T-helper 2 cell treated with Interferon-gamma antibody and Interleukin-4, amounts not matched to agents 5 μg/mL and 100 μg/mL, for 36 hours (primary cell): ENCODE measurements at places on chromosomes 1 and 21.

- no peaks in the 10 kb centered on the region for H3K27me3 ChIP-seq
- no peak for DNase-seq
- no peaks in the 10 kb centered on the region for H3K4me1 ChIP-seq
- no peaks in the 10 kb centered on the region for H3K36me3 ChIP-seq
- no peak overlapping the region for H3K4me3 ChIP-seq
These were observed 38.0 kb upstream of the RASAL2 start for GRCh38 chr1:178055779-178056471.

- peaks cover 3% of the 10 kb centered on the region for H3K27me3 ChIP-seq
- no peak overlapping the region for H3K4me3 ChIP-seq
- peaks cover 13% of the 10 kb centered on the region for H3K4me1 ChIP-seq
These were observed 95.9 kb downstream of the HIVEP3 start for GRCh38 chr1:41822866-41823265.

DNA sequence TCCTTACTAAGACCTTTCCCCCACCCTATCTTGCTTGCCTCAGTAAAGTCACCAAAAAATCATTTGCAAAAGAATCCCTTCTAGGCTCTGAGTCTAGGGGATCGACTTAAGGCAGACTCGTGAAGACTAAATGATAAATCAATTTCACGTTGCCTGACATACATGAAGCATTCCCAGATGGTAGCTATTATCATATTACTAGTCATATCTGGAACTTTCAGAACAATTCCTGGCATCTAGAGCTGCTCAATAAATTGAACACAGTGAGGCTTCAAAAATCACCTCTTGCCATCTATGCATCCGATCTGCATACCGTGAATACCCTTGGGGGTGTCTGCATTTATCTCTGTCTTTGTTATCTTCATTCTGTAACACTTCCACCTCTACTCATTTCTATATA, 49.6 kb upstream of the DAB1 start:
- no peak for DNase-seq
- no peak overlapping the region for H3K4me3 ChIP-seq
- H3K27ac ChIP-seq = no peak overlapping the region

GRCh38 chr1:92476071-92476631, 10.6 kb downstream of the GFI1 start:
- peaks cover 70% of the 10 kb centered on the region for H3K4me1 ChIP-seq
- H3K4me3 ChIP-seq = peak overlapping the region; percentile 80
- H3K27ac ChIP-seq = peak overlapping the region; percentile 85
- peaks cover 86% of the 10 kb centered on the region for H3K36me3 ChIP-seq
- H3K27me3 ChIP-seq = no peaks in the 10 kb centered on the region
- peak; percentile 65 for DNase-seq

- H3K4me1 ChIP-seq = no peaks in the 10 kb centered on the region
- no peak overlapping the region for H3K27ac ChIP-seq
- no peaks in the 10 kb centered on the region for H3K27me3 ChIP-seq
- DNase-seq = no peak
- H3K4me3 ChIP-seq = no peak overlapping the region
These were observed 293.1 kb downstream of the LMX1A start for GRCh38 chr1:165063181-165063965.

DNA sequence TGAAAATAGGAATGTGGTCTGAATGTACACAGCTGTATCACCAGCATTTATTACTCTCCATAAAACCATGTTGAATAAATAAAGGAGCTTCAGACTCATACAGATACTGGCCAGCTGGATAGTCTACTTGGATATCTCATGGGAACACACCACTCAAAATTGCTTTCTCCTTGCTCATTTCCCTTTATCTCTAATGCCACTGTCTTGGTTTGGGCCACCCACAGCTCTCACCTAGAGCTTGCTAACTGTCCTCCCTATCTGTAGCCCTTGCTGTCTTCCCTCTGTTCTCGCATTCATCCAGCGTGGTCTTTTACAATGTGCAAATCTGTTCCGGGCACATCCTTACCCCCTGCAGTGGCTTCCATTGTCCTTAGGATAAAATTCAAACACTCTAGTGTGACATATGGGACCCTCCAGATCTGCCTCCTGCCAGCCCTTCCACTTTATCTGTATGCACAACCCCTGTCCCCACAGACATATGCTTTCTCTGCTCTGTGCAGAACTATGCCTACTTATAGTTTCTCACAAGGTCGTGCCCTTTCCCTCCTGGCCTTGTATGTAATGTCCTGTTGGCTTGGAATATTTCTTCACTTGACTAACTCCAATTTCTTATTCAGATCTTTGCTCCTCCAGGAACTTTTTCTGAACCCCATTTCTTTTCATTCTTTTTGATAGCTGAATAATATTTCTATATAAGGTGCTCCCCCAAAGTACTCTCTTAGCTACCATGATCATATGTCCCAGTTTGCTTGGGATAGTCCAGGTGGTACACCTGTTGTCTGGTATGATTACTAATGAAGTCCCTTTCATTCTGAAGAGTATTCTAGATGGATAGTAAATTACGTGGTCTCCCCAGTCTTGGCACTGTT, 2.9 kb downstream of the FLVCR1 start:
- no peaks in the 10 kb centered on the region for H3K27me3 ChIP-seq
- no peak overlapping the region for H3K27ac ChIP-seq
- H3K4me1 ChIP-seq = peaks cover 23% of the 10 kb centered on the region
- H3K36me3 ChIP-seq = peaks cover 14% of the 10 kb centered on the region

- peak; percentile 83 for DNase-seq
- peaks cover 34% of the 10 kb centered on the region for H3K4me1 ChIP-seq
- peak overlapping the region; percentile 93 for H3K27ac ChIP-seq
- peak overlapping the region; percentile 99 for H3K4me3 ChIP-seq
- H3K36me3 ChIP-seq = peaks cover 7% of the 10 kb centered on the region
These were observed 2.8 kb upstream of the ZBTB7B start for GRCh38 chr1:154999571-155000410.

GRCh38 chr1:228284521-228284920, 76.7 kb downstream of the OBSCN start:
- DNase-seq = no peak
- no peak overlapping the region for H3K27ac ChIP-seq
- H3K36me3 ChIP-seq = no peaks in the 10 kb centered on the region
- H3K4me3 ChIP-seq = no peak overlapping the region
- no peaks in the 10 kb centered on the region for H3K27me3 ChIP-seq

DNA sequence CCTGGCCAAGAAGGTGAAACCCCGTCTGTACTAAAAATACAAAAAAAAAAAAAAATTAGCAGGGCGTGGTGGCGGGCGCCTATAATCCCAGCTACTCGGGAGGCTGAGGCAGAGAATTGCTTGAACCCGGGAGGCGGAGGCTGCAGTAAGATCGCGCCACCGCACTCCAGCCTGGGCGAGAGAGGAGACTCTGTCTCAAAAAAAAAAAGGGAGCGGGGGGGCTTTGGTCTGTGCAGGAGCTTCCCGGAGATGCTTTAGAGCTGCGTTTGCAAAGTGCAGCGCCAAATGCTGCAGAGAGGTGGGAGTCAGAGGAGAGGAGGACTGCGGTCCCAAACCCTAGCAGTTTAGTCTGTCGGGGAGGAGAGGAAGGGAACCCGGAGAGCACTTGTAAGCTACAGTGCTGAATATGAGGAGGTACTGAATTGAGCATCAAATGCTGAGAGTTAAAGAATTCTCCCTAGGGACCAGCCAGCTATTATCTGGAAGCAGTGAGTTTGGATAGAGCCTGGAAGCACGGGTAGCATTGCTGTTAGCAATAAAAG, 569 bp downstream of the FALEC start:
- H3K36me3 ChIP-seq = peaks cover 4% of the 10 kb centered on the region
- no peaks in the 10 kb centered on the region for H3K27me3 ChIP-seq
- H3K27ac ChIP-seq = peak overlapping the region; percentile 24
- DNase-seq = no peak
- peaks cover 11% of the 10 kb centered on the region for H3K4me1 ChIP-seq

DNA sequence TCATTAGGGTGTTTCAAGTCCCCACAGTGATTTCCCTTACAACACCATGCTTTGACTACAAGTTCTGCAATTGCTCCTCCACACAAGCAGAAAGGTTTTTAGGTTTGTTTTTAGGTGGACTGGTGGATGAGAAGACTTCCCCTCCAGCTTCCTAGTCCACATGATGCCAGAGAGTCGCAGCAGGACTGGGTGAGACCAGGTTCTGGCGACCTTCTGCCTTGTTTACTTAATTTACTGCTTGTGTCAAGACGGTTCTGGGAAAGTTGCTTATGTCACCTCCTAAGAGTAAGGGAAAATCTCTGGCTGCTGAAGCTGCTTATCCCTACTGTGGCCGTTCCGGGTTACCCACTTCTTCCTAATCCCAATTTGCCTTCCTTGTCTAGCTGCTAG, 76.4 kb downstream of the GLUL start:
- no peak overlapping the region for H3K4me3 ChIP-seq
- peaks cover 11% of the 10 kb centered on the region for H3K27me3 ChIP-seq
- no peaks in the 10 kb centered on the region for H3K4me1 ChIP-seq
- H3K36me3 ChIP-seq = no peaks in the 10 kb centered on the region

- no peak overlapping the region for H3K4me3 ChIP-seq
- no peak overlapping the region for H3K27ac ChIP-seq
- no peaks in the 10 kb centered on the region for H3K27me3 ChIP-seq
- no peak for DNase-seq
These were observed 586.3 kb downstream of the LRRIQ3 start for GRCh38 chr1:73611681-73612080.

DNA sequence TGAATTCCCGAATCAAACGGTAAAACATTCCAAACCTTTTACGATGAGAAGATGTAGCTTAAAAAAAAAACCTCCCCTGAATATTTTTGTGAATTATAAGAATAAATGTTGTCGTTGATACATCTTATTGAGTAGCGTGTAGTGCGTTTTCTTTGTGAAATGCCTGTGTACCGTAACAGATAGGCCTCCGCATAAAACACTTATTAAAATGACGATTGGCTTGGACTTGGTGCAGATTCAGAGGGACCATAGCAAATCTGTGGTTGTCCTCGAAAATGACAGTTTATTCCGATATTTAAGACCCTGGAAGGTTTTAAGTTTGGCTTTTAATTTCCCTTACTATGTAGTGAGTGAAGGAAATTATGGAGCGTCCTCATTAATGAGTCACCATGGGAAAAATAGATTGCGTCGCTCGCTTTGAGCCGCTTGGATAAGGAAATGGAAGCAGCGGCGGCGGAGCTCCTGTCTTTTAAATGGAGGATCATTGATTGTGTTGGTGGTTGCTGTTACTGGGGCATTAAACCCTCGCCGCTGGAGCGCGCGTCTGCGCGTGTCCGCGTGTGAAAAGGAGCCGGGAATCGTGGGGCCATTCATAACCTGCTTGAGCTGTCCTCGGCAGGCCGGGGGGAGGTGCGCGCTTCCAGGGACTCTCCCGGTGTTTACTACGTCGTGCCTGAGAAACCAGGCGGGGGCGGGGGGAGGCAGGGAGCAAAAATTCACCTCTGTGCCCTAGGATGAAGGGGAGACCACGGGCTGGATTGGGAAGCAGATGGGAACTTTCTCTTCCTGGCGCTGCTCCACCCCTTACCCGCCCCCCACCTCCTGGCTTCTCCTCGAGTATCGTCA, 1.6 kb downstream of the SPEN start:
- H3K4me1 ChIP-seq = peaks cover 46% of the 10 kb centered on the region
- DNase-seq = peak; percentile 69
- peak overlapping the region; percentile 95 for H3K4me3 ChIP-seq
- no peaks in the 10 kb centered on the region for H3K27me3 ChIP-seq
- H3K36me3 ChIP-seq = peaks cover 18% of the 10 kb centered on the region

GRCh38 chr1:72288886-72289285, 6.5 kb upstream of the NEGR1 start:
- no peak for DNase-seq
- H3K27ac ChIP-seq = no peak overlapping the region
- H3K27me3 ChIP-seq = peaks cover 9% of the 10 kb centered on the region

DNA sequence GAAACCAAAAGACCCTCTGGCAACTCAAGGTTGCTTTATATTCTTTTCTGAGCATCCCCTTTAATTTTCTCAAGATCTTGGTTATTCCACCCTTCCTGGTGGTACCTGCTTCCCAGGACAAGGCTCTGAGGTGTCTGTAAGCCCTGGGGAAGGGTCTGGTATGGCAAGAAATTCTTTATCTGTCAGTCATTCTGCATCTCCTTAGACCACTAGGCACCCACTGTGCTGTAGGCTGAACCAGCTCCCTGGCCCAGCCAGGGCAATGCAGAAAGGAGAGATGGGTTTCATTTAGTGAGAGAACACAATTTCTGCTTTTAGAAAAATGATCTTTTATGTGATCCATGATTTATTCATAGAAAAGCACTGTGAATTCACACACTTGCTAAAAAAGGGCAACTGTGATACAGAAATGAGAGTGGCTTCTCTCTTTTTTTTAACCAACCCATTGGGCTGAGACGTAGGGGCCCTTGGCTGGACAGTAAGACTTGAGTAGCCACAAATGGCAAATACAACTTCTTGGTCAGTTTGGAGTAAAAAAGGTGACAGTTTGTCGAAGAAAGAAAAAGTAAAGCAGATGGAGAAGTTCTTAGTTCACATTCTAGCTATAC, 4.1 kb downstream of the UROD start:
- DNase-seq = no peak
- H3K27ac ChIP-seq = no peak overlapping the region
- H3K4me3 ChIP-seq = no peak overlapping the region
- H3K36me3 ChIP-seq = peaks cover 6% of the 10 kb centered on the region
- H3K27me3 ChIP-seq = no peaks in the 10 kb centered on the region

DNA sequence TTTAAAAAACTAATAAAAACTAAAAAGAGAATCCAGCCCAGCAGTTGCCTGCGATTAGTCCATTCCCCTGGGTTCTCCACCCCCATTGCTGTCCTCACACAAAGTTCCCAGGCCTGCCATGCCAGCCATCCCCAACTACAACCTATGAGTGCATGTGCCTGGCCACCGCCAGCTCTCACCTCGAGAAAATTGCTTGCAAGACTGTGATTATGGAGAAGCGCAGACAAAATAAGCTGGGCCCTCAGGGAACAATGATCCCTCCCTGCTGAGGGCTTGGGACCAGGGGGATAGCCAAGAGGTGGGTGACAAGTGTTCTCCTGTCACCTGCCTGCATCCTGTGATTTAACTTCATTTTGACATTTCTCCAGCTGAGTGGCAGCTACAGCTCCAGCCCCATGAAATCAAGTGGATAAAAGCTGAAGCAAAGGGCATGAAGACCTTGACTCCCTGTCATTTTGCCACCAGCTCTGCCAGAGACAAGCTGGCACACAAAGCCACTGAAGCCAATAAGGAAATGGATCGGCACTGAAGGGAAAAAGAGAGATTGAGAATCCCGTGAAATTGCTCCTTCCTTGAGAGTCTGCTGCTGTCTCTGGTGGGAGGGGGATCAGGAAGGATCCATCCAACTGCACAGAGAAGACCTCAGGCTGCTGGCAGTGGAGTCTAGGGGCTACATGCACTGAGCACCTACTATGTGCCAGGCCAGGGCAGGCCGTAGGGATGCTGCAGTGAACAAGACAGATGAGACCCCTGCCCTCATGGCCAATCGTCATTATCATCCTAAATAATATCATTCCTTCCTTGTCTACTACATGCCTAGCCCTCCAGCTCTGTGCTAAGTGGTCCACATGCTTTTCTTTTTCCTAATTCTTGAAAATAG, 40.7 kb downstream of the MATN1 start:
- H3K4me1 ChIP-seq = no peaks in the 10 kb centered on the region
- H3K27ac ChIP-seq = no peak overlapping the region
- no peak for DNase-seq
- peaks cover 50% of the 10 kb centered on the region for H3K27me3 ChIP-seq
- no peak overlapping the region for H3K4me3 ChIP-seq

- H3K27ac ChIP-seq = no peak overlapping the region
- H3K4me3 ChIP-seq = no peak overlapping the region
These were observed 21.2 kb upstream of the APOBEC4 start for GRCh38 chr1:183674339-183674738.
